ENCODE measurements at places on chromosomes 13 and 19. TPM values are rescaled to one million over a fixed set of nuclear protein-coding genes. Genes with fewer than 3 reads are reported as not detected.

The CBARP gene
- 1.00 TPM for total RNA-seq

The CLEC17A gene
- total RNA-seq, result 0.28 TPM

The RDH8 gene
- total RNA-seq, result not detected

The HCN2 gene
- total RNA-seq, result 0.71 TPM
